ENCODE measurements at places on chromosomes 2 and 18. TPM values are rescaled to one million over a fixed set of nuclear protein-coding genes. Genes with fewer than 3 reads are reported as not detected.
A peak's percentile ranks its signal among the peaks of the same experiment; 100 is the strongest.

DNA sequence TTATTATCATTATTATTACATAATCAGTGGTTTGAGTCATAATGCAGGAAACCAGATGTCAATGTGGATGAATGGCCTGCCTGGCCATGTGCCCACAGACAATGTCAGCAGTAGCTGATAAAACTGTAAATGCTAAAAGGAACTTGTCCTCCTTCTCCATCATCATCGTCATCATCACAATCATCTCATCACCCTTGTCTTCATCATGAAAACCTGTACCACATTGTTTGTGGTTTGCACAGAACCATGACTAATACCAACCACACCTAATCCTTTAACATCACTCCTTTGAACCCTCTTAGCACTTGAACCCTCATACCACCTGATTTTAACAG lies 96.0 kb downstream of the HNMT start:
- DNase-seq: peak; percentile 77

C2orf15 gene
- not detected for total RNA-seq

- peak; percentile 52 for DNase-seq
Observed at GRCh38 chr2:99448556-99448955, 41.3 kb downstream of the REV1 start.

DNA sequence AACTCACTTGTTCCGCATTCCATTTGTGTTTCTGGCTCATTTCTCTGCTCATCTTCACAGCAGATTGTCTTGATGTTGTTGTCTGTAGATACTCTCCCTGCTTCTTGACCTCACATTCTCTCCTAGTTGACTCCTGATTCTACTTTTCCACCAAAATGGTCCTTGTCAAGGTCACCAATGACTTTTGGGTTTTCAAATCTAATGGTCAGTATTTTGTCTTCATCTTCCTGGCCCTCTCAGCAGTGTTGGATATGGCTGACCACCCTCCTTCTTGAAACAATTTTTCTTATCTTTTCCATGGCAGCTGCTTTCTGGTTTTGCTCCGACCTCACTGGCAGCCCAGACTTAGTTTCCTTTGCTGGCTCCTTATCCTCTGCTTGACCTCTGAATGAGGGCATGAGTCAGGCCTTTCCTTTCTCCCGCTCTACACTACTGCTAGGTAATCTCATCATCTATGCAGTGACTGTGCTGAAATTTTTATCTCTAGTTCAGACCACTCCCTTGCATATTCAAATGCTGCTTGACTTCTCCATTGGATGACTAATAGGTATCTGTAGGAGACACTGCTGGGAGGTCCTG lies 386.6 kb upstream of the SPRED2 start:
- DNase-seq: peak; percentile 1

GRCh38 chr2:26619521-26619951 lies 21.6 kb downstream of the CIB4 start:
- no peak for DNase-seq

GRCh38 chr2:128444816-128445522 lies 126.3 kb upstream of the HS6ST1 start:
- no peak for DNase-seq

Data from fibroblast of villous mesenchyme (primary cell).